CD4-positive, alpha-beta T cell treated with Interleukin-6 at 100 ng/mL for 8 hours (primary cell): ENCODE measurements at places on chromosomes 7 and 10.

DNA sequence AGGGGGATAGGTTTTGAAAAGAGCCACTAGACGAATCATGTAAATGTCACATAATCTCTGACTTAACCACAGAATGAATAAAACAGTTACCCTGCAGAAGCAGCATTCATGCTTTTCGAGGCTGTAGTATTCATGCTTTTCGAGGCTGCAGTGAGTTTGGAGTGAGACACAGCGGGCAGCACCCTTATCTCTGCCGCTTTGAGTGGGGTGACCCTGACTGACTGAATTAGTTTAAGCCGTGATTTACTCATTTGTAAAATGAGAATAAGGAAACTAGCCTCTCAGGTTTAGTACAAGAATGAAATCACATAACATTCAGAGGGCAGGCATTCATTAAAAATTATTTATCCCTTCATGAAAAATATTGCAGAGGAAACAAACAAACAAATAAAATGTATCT is 92.8 kb upstream of the KMT2C start:
- no peak for DNase-seq

DNA sequence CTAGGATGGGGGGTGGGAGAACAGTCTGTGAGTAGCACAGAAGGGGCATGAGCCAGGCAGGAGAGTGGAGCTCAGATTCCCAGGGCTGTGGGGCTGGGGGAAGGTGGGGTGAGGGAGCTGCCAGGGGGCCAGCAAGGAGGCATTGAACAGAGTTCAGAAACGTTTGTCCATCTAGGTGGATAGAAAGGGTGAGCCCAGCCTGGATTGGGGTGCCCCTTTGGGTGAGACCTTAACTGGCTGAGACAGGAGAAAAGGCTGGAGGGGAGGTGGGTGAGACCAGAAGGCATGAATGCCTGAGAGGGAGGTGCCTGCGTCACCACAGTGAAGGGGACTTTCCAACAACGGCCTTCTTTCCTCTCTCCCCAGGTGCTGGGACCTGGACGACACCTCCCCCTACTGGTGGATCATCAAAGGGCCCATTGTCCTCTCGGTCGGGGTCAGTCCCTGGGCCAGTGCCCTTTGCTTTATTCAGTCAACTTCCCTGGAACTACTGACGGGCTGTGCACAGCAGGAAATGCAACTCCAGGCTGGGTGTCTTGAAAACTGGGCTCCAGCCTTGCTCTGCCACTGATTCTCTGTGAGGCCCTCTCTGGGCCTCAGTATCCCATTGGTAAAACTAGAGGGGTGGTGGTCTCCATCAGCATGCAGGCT is 11.0 kb downstream of the GHRHR start:
- DNase-seq, result no peak

DNA sequence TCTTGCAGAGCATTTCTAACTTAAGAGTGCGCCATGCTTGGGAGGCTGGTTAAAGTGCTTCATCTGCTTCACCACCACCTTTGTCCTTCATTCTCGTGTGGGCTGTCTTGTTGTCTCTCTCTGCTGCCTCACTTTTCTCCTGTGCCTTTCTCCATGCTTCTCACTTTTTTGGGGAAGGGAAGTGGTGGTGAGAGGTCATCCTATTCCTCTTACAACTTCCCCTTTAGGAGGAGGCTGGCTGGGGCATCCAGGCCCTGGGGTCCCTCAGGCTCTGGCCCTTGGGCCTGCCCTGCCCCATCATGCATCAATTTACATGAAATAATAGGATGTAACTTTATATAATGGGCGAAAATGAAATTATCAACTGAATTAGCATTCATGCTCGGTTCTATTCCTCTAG is 39.9 kb upstream of the PIP4K2A start:
- DNase-seq, result no peak

DNA sequence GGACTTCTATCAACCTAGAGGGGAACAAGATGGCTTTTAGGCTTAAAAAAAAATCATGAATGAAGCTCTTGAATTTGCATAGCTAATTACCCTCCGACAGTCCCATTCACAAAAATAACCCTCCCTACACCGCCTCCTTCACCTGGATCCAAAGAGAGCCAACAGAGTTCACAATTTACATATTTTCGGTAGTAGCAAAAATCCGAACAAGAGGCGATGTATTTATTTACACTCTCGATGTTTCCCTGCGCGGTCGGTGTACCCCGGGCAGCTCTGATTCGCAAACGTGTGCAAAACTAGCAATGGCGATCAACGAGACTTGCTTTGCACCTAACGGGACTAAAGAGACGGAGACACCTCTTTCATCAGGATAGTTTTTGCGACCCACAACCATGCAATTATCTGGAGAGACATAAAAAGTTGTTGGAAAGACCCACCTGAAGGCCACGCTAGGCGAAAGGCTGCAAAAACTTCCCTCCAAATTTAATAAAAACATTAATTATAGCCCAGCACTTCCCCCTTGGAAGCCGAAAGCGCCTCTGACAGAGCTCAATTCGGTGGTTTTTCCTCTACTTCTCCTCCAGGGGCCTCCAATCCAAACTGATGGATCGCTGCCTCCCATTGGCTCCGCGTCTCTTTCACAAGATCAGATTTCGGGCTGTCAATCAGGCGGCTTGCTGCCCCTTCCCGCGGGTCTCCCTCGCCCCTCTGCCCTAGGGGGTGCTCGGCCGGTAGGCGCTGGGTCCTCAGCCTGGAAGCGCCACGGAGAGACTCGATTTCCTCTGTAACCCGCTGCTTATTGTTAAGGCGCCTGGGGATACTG is at the start of gene ETV1:
Gene ETV1 (minus strand): TSS at position 541 of the 823 bp plus-strand sequence. CDS start 614 bp downstream, outside the sequence.
- no peak for DNase-seq

GRCh38 chr7:101031082-101031481 is 11.2 kb downstream of the MUC17 start:
- DNase-seq, result no peak

GRCh38 chr10:117164592-117165537 is 26.8 kb upstream of the VAX1 start:
- DNase-seq, result no peak

DNA sequence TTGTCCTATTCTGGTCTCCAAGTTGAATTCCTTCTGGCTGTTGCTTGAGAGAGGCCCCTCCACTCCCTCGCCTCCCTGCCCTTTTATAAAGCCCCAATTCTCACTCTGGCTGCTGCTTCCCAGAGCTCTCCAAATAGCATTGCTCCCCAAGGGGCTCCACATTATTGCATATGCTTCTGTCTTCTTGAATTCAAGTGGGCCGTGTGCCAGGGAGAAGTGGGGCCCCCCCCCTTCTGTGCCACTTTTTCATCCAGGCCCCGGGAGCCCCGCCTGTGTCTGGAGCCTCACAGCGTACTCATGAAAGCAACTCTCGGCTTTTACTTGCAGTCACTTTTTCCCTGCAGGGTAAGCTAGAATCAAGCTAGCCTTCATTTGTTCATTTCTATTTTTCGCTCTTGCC is 265.1 kb downstream of the CCSER2 start:
- DNase-seq, result no peak

- DNase-seq, result no peak
Measured at GRCh38 chr10:70466951-70467350, 11.6 kb upstream of the PALD1 start.

- no peak for DNase-seq
Measured at GRCh38 chr7:107982918-107983389, 20.0 kb downstream of the LAMB1 start.

DNA sequence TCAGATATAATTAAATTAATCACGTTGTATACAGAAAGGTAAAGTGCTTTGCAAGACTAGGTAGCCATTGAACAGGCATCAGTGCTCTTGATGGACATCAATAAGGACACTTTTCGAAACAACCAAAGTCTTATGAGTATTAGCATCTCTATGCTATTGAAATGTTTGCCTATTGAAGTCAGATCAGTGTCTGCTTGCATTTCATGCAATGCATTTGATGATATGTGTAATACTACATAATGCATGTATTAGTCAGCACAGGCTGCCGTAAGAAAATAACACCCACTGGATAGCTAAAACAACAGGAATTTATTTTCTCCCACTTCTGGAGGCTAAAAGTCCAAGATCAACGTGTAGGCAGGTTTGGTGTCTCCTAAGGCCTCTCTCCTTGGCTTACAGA is 209.3 kb upstream of the PLXDC2 start:
- no peak for DNase-seq

DNA sequence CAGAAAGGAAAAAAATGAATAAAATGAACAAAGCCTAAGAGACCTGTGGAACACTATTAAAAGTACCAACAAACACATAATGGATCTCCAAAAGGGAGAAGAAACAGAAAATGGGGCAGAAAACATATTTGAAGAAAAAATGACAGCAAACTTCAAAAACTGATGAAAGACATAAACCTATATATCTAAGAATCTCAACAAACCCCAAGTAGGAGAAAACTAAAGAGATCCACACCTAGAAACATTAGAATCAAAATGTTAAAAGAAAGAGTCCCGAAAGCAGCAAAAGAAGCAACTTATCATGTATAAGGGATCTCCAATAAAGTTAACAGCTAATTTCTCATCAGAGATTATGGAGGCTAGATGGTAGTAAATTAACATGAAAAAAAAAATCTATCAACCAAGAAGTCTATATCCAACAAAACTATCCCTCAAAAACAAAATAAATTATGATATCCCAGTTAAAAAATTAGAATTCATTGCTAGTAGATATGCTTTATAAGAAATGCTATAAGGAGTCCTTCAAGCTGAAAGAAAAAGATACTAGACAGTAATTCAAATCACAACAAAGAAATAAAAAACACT is 68.0 kb downstream of the DNAJC1 start:
- no peak for DNase-seq

- no peak for DNase-seq
Measured at GRCh38 chr7:153354071-153354470, 594.5 kb downstream of the ACTR3B start.
